ENCODE measurements at places on chromosomes 3 and 15.
A peak's percentile ranks its signal among the peaks of the same experiment; 100 is the strongest.

DNA sequence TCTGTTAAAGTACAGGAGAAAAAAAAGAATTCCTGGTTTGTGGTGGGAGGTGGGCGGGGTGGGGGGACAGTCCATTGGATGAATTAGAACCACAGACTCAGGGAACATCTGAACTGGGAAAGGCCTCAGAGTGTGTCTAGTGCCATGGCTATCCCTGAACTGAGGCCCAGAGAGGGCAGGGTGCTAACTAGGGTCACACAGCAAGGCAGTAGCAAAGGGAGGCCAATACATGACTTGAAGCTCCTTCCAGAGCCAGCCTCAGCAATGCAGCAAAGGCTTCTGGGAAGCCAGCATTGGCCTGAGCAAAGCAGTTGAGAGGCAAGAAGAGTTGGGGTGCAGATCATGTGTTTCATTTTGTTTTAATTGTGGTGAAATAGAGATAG is 85.4 kb downstream of the SMAD6 start:
- DNase-seq: no peak

DNA sequence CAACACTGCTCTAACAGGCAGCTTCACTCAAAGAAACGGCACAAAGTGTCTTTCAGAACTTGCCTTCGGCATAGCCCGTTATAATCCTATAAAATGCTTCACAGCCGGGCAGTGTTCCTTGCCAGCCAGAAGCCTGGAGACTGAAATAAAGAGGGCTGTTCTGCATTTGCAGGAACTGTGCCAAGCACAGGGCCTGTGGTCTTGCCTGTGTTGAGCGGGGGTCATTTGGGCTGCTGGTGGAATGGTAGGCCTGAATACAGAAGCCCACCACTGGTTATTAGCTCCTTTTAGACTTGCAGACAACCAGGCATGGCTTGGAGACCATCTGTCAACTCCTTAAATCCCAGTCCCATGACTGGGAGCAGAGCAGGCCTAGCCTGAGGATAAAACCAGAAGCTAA is 4.7 kb upstream of the ARHGEF3 start:
- DNase-seq: peak; percentile 25

DNA sequence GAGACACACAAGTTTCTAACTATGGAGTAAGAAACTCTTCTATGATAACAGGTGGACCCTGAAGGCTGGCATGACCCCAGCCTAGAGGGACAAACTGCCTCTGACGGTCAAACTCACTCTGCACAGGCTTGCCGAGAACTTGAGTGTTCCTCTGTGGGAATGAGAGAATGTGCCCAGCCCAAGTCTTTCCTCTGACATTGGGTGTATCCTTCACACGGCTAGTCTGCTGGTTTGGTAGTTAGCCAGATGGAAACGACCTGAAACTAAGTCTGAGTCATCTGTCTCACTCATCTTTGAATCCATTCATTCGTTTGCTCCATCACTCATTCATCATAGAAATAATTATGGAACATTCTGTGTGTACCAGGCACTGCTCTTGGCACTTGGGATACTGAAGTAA is 198.4 kb downstream of the ATP10A start:
- DNase-seq: no peak

DNA sequence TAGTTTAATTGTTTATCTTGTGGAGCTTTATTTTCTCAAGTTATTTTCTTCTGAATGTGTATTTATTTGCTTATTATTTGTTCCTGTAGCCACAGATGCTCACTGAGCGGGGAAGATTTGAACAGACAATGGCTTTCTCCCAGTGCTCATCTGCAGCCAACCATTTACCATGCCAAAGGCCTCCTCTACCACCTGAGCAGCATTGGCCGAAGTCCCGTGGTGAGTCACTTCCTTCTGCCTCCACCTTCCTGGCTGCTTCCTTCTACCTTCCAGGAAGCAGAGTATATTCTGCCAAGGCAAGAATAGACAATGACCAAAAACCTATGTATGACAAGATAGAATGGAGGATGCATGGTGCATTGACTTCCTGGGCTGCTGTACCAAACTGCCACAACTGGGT is 443.1 kb downstream of the AGBL1 start:
- no peak for DNase-seq

DNA sequence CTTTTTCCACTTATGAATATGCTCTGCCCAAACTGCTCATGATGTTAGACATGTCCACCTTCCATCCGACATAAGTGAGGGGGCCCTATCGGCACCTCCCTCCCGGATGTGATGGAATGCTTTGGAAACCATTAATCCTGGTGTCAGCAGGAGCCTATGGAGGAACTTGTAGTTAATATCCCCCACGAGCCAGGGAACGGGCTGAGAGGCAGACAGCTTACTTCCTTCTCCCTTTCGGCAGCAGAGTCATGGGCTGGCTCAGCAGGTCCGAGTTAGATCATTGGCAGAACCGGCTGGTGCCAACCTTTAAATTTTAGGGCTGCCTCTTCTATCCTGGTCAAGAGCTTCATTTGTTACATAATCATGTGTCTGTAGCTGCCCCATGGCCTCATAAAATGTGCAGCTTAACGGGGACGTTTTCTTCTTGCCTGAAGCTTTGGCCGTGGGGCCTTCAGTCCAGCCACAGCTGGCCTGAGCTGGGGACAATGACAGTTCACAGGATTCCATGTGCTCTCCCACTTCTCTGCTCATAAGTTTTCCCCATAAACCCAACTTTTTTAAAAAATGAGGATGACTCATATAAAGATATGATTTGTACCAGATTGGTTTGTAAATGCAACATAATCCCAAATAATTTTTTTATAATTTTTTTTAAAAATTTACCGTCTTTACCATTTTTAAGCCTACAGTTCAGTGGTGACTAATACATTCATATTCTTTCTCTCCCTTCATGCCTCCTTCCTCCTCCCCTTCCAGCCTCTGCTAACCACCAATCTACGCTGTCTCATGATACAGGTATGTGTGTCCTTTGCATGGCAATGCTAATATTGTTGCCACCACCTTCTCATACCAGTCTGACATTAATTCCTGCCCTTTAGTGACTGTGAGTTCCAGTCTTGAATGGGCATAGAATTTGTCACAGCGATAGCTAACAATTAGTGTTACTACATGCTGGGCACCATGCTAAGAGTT is 62.2 kb upstream of the RGMA start:
- DNase-seq: no peak

DNA sequence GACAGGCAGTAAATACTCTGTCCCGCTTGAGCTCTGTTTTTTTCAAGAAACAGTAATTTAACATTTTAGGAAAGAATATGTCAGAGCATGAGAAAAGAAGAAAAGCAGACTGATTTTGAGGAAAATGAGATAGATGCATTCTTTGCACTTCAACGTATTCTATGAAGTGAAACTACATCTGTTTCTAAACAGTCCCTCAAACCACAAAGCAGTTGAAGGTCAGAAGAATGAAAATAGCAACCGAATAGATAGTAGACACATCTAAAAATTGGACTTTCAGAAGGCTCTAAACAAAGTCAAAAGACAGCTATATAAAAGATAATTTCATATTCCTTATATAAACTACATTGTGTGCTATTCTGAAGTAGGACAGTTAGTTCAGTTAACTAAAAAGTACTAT is 172.6 kb upstream of the LRRC3B start:
- no peak for DNase-seq

DNA sequence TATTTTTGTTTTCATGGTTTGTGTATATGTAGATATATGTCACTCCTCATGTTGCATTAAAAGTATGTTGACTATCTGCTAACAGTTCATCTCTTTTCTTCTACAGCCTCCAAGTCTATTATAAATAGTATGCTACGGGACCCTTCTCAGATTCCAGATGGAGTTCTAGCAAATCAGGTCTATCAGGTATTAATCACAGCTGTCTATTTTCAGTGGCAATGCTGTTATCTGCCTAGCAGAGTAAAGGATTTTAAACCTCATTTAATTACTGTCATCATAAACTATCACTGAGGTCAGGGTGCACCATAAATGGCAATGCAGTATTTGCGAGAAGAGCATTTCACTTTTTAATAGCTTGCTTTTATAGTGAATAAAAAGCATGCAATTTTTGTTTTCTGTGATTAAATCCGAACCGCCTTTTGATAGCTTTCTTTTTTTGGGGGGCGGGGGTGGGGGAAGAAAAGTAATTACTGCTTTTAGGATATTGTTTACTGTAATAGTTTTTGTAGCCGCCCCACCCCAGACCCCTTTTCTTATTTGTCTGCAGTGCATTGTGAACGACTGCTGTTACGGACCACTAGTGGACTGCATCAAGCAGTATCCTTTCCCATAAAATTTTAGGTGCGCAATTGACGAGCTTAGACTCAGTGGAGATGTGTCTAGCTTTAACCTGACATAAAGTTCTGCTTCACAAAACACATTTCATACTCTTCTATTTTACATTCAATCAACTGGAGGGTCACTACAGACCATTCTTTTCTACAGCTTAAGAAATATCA is 112.3 kb downstream of the CDIN1 start:
- no peak for DNase-seq

DNA sequence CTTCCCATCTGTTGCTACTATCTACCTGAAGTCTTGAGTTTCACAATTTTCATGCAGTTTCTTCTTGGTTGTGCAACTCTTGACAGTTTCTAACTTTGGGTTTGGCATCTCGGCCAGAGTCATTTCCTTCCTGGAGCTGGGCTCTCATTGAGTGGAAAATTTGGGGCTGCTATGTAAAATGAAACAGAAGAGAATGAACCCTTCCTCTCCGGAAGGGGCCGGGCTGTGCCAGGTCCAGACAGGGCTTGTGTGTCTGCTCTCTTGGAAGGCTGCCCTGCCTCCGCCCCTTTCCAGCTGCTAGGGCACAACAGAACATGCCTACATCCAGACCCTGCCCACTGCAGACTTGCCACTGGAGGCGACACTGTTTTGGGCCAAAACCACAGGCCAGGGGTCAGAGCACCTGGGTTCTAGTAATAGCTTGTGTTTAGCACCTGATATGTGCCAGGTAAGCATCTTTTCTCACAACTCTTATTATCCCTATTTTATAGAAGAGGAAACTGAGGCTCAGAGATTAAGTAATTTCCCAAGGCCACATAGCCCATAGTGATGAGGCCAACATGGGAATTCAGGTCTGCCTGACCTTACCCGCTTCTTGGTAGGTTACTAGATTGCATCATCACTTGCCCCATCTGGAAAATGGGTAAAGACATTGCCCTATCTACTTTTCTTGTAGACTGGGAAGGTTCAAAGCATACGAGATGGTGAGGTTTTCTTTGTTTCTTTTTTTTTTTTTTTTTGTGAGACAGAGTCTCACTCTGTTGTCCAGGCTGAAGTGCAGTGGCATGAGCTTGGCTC is 25.0 kb downstream of the IRAK2 start:
- no peak for DNase-seq

DNA sequence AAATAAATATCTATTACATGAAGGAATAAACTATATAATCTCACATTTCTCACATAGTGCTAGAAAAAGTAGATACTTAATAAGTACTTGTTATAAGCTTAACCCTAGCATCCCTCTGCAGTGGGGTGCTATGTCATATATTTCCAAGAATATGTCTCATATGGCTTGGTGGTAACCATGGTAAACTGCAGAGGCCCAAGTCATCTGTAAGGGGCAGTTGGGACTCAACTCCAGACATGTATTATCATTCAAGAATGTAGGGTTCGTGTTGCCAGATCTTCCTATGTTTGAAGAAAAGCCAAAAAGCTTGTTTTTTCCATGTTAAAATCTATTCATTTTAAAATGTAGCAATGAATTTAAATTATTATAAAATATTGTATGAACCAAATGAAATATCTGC is 46.2 kb downstream of the ZNF385D start:
- no peak for DNase-seq

DNA sequence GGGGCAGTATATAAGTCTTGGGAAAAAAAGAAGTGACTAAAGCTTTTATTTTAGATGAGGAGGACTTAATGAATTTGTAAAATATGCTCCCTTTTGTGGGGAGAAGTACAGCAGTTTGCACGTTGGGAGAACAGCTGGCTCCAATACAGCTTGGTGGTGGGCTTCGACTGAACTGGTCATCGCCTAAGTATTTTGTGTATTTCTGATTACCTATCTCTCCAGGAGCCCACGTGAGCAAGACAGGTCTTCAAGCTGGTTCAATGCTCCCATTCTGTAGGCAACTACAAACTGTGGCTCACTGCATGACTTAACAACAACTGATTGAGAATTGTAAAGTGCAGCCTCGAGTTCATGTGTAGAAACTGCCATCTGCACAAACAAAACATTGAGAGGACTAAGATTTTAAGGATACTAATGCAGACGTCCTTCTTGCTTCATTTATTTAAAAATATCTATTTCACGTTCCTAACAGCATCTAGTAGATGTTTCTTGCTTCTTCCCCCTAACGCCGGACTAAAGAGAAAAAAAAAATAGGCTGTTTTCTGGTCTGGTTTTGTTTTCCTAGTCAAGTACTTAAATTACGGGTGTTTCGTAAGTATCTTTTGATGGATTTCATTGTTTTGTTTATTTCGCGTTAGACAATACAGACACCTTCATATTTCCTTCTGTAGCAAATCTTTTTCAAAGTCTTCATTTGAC is 1.4 kb upstream of the GREM1 start:
- DNase-seq: no peak

DNA sequence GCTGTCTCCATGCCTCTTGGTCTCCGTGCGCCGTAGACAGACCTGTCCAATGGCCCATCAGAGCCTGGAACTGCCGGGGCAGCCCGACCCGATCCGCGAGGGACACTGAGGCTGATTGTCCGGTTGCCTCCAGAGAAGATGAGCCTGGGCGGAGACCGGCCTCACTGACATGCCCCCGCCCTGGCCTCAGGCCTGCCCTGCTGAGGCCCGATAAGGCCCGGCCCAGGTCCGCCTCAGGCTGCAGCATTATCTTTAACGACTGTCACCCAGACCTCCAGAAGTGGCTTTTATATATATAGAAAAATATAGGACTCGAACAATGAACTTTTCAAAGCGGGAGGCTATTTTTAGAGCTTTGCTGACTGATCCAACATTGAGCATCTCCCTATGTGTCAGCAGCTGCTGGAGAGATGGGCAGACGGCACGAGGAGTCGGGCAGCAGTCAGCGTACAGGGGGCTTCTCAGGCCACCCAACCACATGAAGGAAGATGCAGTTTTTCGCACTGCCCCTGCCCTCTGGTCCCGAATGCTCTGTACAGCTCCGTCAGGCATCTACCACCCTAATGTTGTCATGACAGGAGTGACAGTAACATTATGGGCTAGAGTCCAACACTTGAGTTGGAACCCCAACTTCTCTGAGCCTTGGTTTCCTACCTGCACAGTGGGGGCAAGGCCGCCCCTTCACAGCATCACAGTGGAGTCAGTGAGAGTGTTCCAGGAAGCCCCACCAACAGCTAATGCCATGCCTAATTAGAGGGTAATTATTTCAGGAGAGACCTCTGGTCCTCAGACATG is 112.0 kb upstream of the RPL32 start:
- DNase-seq: no peak

GRCh38 chr3:170024581-170024980 is 13.2 kb upstream of the GPR160 start:
- DNase-seq: no peak

DNA sequence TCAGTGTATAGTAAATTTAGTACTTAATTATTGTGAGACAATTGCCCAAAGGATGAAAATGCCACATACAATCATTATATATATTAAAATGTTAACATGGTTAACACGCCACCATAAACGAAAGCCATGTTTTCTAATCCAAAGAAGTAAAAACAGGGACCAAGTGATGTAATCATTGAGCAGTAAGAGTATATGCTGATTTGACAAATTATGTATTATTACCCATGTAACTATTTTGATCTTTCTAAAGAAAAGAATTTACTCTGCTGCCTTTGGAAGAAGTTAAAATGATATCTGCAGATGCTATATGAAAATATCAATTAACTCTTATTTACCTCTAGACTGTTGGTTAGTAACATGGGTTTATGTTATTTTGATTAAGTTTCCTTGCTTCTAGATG is 150.2 kb downstream of the NAALADL2 start:
- no peak for DNase-seq

GRCh38 chr3:170977949-170978745 is 48.4 kb downstream of the SLC2A2 start:
- peak; percentile 80 for DNase-seq

- DNase-seq: peak; percentile 73
Observed at GRCh38 chr15:99925661-99926461, 192.6 kb upstream of the LYSMD4 start.
